Tracheal epithelial cell (primary cell): ENCODE measurements at places on chromosomes 1 and 21. TPM values are rescaled to one million over a fixed set of nuclear protein-coding genes. Genes with fewer than 3 reads are reported as not detected.

The REN gene
- not detected in 2 replicates for total RNA-seq

The ATF6 gene
- total RNA-seq, result 25.3 and 31.3 TPM in 2 replicates

The GJA5 gene
- total RNA-seq, result 0.24 TPM in 1 of 2 replicates, not detected in the other

The CYP4A22 gene
- not detected in 2 replicates for total RNA-seq

The CA6 gene
- not detected in 2 replicates for total RNA-seq

The KCNJ6 gene
- not detected in 2 replicates for total RNA-seq

The FNDC10 gene
- total RNA-seq, result 0.64 and 2.4 TPM in 2 replicates

The SMIM11 gene
- 2.1 and 11.8 TPM in 2 replicates for total RNA-seq

The FCRLB gene
- total RNA-seq, result 1.7 and 2.6 TPM in 2 replicates

The FALEC gene
- not detected in 2 replicates for total RNA-seq

The SPRR3 gene
- total RNA-seq, result 8.9 and 51.4 TPM in 2 replicates

The JAM2 gene
- total RNA-seq, result not detected in 2 replicates

The MROH9 gene
- not detected in 2 replicates for total RNA-seq

The LCE1E gene
- total RNA-seq, result 0.24 TPM in 1 of 2 replicates, not detected in the other

The TMOD4 gene
- not detected in 2 replicates for total RNA-seq

The IGFN1 gene
- 0.48 TPM in 1 of 2 replicates, not detected in the other for total RNA-seq

The TNFSF18 gene
- total RNA-seq, result 0.72 TPM in 1 of 2 replicates, not detected in the other

The GOLT1A gene
- 1.4 and 4.5 TPM in 2 replicates for total RNA-seq

The NOTCH2NLA gene
- 47.0 and 51.2 TPM in 2 replicates for total RNA-seq

The ADCY10 gene
- total RNA-seq, result not detected in 2 replicates

The NENF gene
- 54.2 and 84.2 TPM in 2 replicates for total RNA-seq

The CREB3L4 gene
- total RNA-seq, result 8.0 and 11.1 TPM in 2 replicates

The CACNA1S gene
- total RNA-seq, result not detected in 2 replicates

The MRPS15 gene
- total RNA-seq, result 86.5 and 94.2 TPM in 2 replicates

The LENEP gene
- total RNA-seq, result 0.72 TPM in 1 of 2 replicates, not detected in the other

The NTNG1 gene
- 3.6 and 6.3 TPM in 2 replicates for total RNA-seq

The ANKRD65 gene
- 11.6 and 15.1 TPM in 2 replicates for total RNA-seq

The FHAD1 gene
- not detected in 2 replicates for total RNA-seq

The TBX19 gene
- 0.85 and 0.96 TPM in 2 replicates for total RNA-seq

The CCDC24 gene
- total RNA-seq, result 3.4 and 5.3 TPM in 2 replicates

The TRIM17 gene
- 2.2 and 2.6 TPM in 2 replicates for total RNA-seq

The SPATA45 gene
- total RNA-seq, result not detected in 2 replicates

The MYOM3 gene
- total RNA-seq, result 0.21 and 1.4 TPM in 2 replicates

The SELP gene
- not detected in 2 replicates for total RNA-seq

The SLAMF8 gene
- 0.24 TPM in 1 of 2 replicates, not detected in the other for total RNA-seq

The C1orf94 gene
- 0.24 TPM in 1 of 2 replicates, not detected in the other for total RNA-seq

The CELA2A gene
- total RNA-seq, result not detected in 2 replicates

The RPF1 gene
- total RNA-seq, result 42.2 and 42.9 TPM in 2 replicates

The TMEM82 gene
- total RNA-seq, result not detected in 2 replicates

The LCE3E gene
- total RNA-seq, result 0.48 TPM in 1 of 2 replicates, not detected in the other

The SYNC gene
- total RNA-seq, result 8.3 and 18.8 TPM in 2 replicates

The KRTAP13-2 gene
- not detected in 2 replicates for total RNA-seq

The FLG2 gene
- not detected in 2 replicates for total RNA-seq
